Osteocyte (in vitro differentiated cells): ENCODE measurements at places on chromosomes 2 and 18. TPM values are rescaled to one million over a fixed set of nuclear protein-coding genes. Genes with fewer than 3 reads are reported as not detected.

SAG gene
- not detected in 2 replicates for total RNA-seq

TRABD2A gene
- 0.21 and 0.99 TPM in 2 replicates for total RNA-seq

RNF152 gene
- 70.0 and 76.4 TPM in 2 replicates for total RNA-seq

- H3K36me3 ChIP-seq: no peaks in the 10 kb centered on the region
- peaks cover 10% of the 10 kb centered on the region for H3K4me1 ChIP-seq
- H3K27me3 ChIP-seq: no peaks in the 10 kb centered on the region
Observed at GRCh38 chr2:186724736-186725135, 30.9 kb downstream of the FAM171B start.

- peaks cover 2% of the 10 kb centered on the region for H3K36me3 ChIP-seq
- no peaks in the 10 kb centered on the region for H3K4me1 ChIP-seq
- no peak overlapping the region for H3K4me3 ChIP-seq
Observed at GRCh38 chr2:232511336-232511890, 8.8 kb upstream of the PRSS56 start.

DNA sequence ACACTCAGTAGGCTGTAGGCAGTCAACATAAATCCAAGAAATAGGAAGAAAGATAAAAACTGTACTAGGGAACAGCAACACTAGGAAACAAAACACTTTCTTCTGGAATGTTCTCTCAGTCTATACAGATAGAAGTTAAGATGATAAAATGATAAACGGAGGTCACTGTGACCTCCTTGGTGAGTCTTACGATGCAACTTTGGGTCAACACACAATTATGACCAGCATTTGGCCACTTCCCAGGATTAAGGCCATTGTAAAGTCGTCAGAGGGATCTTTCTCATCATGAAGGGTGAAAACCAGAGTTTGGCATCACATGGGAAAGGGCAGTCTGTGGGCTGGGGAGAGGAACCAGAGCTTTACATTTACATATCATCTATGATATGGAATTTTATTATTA is 33.4 kb downstream of the LAMA3 start:
- no peak for DNase-seq
- no peaks in the 10 kb centered on the region for H3K27me3 ChIP-seq
- no peak overlapping the region for H3K4me3 ChIP-seq
- no peaks in the 10 kb centered on the region for H3K36me3 ChIP-seq
- peaks cover 29% of the 10 kb centered on the region for H3K4me1 ChIP-seq

GRCh38 chr2:202542142-202542541 is 92.6 kb upstream of the FAM117B start:
- H3K4me3 ChIP-seq: no peak overlapping the region
- no peak overlapping the region for H3K27ac ChIP-seq
- no peaks in the 10 kb centered on the region for H3K27me3 ChIP-seq

GRCh38 chr2:109527079-109527478 is 86.7 kb downstream of the SEPTIN10 start:
- no peak overlapping the region for H3K4me3 ChIP-seq
- DNase-seq: peak; percentile 46
- H3K36me3 ChIP-seq: no peaks in the 10 kb centered on the region
- H3K27ac ChIP-seq: no peak overlapping the region
